Stimulated activated CD8-positive, alpha-beta memory T cell treated with anti-CD3 and anti-CD28 coated beads, Interleukin-15, amount 100 ng/mL, for 48 hours (primary cell): ENCODE measurements at places on chromosomes 6 and 20.

GRCh38 chr6:147676495-147677199 is 168.2 kb downstream of the SAMD5 start:
- no peak for DNase-seq

GRCh38 chr6:26268659-26269402 is 96.2 kb upstream of the BTN3A2 start:
- no peak for DNase-seq

GRCh38 chr20:22771706-22772105 is 187.3 kb upstream of the FOXA2 start:
- DNase-seq = no peak

DNA sequence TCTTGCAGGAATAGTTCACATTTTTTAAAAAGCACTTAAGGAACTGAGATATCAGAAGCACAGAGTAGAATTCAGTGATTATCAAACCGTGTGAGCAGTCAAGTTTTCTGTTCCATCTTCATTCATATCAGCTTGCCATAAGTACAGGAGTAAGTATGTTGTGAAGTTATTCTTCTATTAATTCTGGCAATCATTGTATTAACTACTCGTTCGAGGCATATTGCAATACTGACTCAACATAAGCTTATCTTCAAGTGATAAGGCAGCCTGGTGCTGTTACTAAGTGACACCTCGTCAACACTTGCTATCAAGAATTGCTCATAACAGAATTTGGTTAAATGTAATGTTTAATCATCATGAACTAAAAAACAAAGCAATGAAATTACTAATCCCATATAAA is 75.7 kb upstream of the SNX9 start:
- DNase-seq = no peak
